ENCODE measurements at places on chromosomes 3 and 15.

DNA sequence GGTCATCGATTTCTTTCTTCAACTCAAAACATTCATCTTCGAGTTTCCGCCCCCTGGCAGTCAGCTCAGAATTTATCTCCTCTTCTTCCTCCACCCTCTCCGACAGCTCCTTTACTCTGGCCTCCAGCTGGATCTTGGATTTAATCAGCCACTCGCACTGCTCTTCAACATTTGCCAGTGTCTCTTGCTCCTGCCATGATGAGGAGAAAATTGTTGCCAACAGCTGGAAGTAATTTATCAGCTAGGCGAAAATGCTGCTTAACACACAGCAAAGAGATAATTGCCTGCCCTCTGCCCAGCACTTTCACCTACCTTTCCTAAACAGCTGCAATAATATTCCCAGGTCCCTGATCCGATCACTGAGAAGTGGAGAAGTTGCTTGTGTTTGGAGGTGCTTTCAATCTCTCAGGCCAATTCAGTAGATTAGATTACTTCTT, 69.3 kb downstream of the MYH15 start:
- no peak for DNase-seq

GRCh38 chr15:75727851-75728715, 15.4 kb upstream of the CSPG4 start:
- DNase-seq: peak; percentile 88

GRCh38 chr3:105866656-105867653, 1.9 kb downstream of the CBLB start:
- DNase-seq: peak; percentile 63

DNA sequence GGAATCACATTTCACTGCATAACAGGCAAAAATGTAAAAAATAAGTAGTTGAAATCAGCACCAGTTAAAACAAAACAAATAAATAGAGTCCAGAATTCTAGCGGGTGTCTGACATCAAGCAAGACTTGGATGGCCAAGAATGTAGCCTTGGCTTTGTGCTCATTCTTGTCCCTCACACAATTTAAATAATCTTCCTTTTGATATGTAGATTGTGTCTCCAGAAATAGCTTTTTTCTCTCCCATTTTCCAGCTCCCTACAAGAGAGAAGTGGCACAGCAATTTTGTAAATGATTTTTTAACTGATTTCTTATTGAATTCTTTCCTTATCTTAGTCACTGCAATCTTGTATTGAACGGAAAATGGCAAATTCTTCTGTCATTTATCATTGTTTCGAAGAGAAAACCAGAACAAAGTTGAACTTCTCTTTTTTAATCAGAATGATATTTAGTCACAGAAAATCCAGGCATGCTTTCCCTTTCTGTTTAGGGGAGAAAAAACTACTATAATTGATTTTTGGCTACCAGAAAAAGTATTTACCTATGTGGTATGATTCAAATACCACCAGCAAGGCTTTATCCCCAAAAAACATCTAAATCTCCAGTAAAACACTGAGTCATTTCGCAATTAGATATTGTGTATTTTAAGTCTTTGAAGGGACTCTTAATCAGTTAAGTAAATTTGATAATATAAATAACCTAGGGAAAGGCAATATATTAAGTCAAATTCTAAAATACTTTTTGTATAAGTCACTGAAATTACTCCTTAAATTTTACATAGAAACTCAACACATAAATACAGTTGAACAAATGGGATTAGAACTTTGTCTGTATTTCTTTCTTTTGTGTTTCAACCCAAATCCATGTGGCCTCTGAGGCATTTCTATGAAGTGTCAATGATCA, 481.7 kb downstream of the GBE1 start:
- no peak for DNase-seq

DNA sequence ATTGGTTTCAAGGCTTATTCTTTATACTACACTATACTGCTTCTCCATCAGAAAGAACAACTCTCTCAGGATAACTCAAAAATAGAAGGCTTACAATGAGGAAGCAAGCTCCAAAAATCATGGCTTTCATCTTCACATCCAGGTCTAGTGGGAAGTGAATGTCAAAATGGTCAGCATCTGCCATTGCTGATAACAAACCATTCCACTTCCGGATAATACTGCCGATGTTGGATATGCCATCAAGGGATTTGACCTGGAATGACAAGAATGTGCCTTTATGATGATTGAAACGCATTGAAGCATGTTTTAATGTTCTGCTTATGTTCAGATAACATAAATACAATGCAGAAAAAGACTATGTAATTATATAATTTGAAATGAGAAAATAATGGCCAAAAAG, 34.0 kb upstream of the PLOD2 start:
- peak; percentile 38 for DNase-seq

GRCh38 chr3:76015496-76015895, 230.1 kb upstream of the ZNF717 start:
- no peak for DNase-seq

DNA sequence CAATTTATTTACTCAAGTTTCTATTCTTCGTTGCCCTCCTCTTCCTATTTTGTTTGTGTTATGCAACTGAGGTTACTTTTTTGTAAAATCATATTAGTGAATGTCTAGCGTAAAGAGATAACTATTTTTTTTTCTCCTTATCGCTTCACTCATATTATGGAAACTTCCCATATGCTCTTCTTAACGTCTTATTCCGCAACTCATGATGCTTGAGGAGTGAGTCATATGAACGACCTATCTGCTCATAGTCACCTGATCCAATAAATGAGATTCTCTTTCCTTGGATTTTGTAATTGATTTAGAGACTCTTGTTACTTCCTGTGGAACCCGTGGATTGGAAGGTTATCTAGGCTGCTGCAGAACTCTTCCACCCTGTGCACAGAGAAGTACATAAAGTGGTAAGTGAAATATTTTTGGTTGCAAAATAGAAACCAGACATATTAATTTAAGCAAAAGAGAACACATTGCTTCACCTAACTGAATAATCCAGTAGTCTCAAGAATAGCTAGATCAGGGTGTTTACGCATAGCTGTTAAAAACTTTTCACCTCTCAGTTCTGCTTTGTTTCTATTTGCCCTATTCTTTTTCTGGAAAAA, 719.3 kb upstream of the SGO1 start:
- no peak for DNase-seq

GRCh38 chr15:61382927-61383326, 153.8 kb upstream of the RORA start:
- no peak for DNase-seq

- DNase-seq: no peak
Observed at GRCh38 chr3:58375254-58375653, 42.6 kb downstream of the PXK start.

GRCh38 chr3:82329300-82329699, 567.9 kb upstream of the GBE1 start:
- DNase-seq: peak; percentile 14

GRCh38 chr3:172824229-172824628, 73.7 kb downstream of the ECT2 start:
- no peak for DNase-seq

GRCh38 chr3:181358562-181358961, 353.2 kb upstream of the SOX2 start:
- DNase-seq: no peak

GRCh38 chr3:17032407-17033034, 147.8 kb downstream of the PLCL2 start:
- DNase-seq: peak; percentile 59

DNA sequence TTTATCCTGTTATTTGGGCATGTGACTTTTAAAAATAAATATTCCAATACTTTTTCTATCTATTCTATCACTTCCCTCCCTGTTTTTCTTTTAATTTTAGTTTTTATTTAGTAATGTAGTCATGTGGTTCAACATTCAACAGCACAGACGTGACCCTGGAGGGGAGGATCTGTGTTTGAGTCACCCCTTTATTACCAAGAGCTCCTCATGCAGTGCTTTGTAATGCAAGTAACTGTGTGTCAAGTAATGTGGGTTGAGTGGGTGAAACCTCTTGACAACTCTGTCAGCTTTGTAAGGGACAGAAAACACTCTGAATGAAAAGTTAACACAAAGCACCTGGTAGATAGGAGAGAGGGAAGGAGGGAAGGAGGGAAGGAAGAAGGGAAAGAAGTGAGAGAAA, 89.7 kb upstream of the FGF12 start:
- no peak for DNase-seq

DNA sequence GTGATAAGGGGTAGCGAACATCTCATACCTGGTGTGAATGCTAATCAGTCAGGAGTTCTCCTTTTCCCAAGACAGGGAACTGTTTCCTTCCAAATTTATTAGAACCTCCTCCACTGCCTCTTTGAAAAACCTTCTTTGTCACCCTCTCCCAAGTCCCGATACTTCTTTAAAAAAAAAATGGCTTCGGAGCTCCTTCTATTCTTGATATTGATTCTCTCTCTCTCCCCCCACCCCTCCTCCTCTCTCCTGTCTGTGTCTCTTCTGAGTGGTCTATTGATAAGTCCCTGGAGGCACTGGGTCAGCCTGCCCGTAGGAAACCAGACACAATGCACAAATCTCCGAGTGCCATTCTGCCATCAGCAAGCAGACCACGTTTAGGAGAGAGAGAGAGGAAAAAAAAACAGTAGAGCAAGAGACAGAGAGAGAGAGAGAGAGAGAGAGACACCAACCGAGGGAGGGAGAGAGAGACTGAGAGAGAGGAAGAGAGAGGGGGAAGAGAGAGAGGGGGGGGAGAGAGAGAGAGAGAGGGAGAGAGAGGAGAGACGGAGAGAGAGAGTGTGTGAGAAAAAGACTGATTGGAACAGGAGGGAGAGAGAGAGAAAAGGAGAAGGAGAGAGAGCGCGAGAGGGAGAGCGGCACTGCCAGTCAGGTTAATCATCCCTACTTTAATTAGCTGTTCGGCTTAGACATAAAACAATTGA, 160.9 kb downstream of the TIGIT start:
- DNase-seq: peak; percentile 48

- no peak for DNase-seq
Observed at GRCh38 chr3:107032111-107032510, 345.1 kb upstream of the CCDC54 start.

DNA sequence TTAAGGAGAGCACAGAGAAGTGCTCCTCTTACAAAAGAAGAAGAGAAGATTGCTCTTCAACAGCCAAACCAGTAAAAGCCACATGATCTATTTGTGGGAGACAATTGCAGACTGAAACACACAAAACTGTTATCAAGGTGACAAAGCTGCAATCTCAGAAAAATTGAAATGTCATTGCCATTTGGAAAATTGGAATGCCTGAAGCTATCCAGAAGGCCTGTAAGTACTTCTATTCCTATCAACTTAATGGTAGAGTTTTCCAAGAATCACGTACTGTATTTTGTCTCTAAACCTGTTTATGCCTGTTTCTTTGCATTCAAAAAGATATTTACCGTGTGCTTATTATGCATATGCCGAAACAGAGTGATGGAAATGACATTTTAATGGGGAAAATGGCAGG, 204.7 kb downstream of the GREM1 start:
- no peak for DNase-seq

DNA sequence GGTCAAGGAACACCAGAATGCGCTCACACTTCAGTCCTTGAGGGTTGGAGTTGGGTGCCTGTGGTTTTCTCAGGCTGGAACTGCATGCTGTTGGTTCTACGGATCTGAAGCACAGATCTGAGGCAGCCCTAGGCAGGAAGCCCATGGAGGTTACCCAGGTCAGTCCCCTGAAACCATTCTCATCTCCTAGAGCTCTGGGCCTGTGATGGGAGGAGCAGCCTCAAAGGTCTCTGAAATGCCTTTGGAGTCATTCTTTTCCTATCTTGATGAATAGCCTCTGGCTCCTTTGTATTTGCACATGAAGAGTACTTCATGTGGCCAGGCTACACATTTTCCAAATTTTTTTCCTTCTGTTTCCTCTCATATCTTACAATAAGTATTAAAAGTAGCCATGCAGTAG, 179.3 kb upstream of the UBE2E1 start:
- no peak for DNase-seq

- DNase-seq: no peak
Observed at GRCh38 chr15:100204211-100204610, 137.6 kb downstream of the ADAMTS17 start.

- DNase-seq: no peak
Observed at GRCh38 chr3:177446165-177446601, 248.9 kb upstream of the TBL1XR1 start.

DNA sequence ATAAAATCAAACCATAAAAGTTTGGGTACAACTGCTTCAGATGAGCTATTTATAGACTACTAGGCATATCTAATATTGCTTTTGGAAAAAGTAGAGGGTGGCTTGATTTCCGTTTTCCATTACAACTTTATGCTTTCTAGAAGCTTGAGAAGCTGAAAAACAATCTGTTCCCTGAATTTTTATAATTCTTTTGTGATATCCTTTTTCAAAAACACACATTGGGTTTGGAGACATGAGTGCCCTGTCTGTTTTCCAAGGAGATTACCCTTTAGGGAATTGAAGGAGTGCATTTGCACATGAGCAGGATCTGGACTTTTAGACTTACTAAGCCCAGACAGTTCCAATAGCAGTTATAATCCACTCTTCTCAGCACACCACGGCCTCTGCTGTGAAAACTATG, 49.5 kb upstream of the FILIP1L start:
- DNase-seq: no peak

- DNase-seq: peak; percentile 85
Observed at GRCh38 chr15:80455668-80456442, 51.7 kb downstream of the ARNT2 start.

GRCh38 chr15:63013052-63013808, 29.3 kb upstream of the TPM1 start:
- DNase-seq: no peak

DNA sequence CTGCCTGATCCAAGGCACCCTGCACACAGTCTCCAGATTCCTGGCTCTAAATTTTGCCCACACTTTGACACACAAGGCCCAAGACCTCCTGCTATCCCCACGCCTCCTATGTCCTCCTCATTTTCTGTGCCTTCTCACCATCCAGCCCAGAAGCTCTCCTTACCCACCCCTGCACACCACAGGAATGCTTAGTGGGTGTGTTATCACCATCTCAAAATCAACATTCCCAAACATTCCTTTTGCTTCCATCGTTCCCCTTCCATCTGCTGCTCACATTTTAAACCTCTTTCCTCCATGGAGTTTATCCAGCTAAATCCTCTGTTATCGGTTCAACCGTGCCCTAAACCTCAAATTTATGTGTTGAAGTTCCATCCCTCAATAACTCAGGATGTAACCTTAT, 43.9 kb downstream of the DGKG start:
- DNase-seq: no peak

DNA sequence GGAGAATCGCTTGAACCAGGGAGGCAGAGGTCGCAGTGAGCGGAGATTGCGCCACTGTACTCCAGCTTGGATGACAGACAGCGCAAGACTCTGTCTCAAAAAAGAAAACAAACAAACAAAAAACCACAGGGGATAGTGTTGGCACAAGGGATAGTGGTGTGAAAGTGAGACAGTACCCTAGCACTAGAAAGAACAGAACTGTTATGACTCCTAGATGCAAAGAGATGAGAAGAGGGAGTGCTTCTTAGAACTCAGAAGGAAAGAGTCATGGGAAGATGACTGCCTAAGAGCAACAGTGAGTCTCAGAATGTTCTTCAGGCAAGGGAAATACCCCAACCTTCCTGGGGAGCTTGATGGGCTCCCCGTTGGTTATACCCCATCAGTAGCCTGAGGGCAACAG, 17.8 kb upstream of the ZNF770 start:
- no peak for DNase-seq

Measured in hematopoietic multipotent progenitor cell treated with erythropoietin and hydrocortisone succinate and interleukin-3 and kit ligand, for 4 days (in vitro differentiated cells).